ENCODE measurements at places on chromosomes 6 and 20.
A peak's percentile ranks its signal among the peaks of the same experiment; 100 is the strongest.

GRCh38 chr6:158418501-158418900 lies 106.2 kb downstream of the TULP4 start:
- no peak for DNase-seq

DNA sequence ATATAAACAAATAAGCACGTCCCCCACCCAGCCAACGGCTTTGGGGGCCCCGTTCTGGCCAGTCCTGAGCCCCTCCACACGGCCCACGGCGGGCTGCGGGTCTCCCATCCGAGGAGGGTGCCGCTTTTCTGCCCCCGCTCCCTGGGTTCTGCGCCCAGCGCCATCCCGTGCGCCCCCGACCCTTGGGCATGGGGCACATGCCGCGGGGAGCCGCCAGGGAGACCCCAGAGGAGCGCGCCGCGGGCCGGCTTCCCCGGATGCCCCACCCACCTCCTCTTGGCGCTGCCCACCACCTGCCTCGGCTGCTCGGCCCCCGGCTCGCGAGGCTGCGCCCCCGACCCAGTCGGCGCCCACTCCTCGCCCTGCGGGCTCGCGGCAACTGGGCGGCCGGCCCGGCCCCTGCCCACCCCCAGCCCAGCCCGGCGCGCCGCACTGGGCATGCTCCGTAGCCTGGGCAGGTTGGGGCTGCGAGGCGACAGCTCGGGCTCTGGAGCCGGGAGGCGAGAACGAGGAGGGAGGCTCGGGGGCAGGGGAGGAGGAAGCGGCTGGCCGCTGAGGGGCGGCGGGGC lies 570 bp upstream of the PLCB4 start:
- no peak for DNase-seq

- DNase-seq, result no peak
Observed at GRCh38 chr6:52186075-52186474, at the start of gene IL17A. IL17A (plus strand) TSS chr6:52186375; CDS start chr6:52186432, 57 bp downstream.

GRCh38 chr6:151004383-151005024 lies 139.0 kb downstream of the MTHFD1L start:
- peak; percentile 37 for DNase-seq

DNA sequence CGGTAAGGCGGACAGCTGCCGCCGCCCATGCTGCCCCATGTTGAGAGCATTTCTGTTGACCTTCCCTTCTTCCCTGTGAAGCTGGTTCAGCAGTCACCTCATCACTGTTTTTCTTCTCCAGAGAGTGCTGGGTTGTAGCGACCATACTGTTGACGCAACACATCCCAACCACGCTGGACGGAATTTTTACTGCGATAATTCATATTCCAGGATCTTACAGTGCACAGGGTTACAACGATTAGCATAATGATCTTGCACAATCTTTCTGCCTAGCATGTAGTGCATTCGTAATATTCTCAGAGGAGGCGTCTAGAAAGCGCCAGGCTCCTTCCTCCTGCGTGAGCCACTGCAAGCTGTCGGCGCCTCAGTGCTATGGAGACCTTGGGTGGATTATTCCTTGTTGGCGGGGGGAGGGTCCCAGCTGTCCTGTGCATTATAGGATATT lies 137.0 kb downstream of the MTHFD1L start:
- no peak for DNase-seq

DNA sequence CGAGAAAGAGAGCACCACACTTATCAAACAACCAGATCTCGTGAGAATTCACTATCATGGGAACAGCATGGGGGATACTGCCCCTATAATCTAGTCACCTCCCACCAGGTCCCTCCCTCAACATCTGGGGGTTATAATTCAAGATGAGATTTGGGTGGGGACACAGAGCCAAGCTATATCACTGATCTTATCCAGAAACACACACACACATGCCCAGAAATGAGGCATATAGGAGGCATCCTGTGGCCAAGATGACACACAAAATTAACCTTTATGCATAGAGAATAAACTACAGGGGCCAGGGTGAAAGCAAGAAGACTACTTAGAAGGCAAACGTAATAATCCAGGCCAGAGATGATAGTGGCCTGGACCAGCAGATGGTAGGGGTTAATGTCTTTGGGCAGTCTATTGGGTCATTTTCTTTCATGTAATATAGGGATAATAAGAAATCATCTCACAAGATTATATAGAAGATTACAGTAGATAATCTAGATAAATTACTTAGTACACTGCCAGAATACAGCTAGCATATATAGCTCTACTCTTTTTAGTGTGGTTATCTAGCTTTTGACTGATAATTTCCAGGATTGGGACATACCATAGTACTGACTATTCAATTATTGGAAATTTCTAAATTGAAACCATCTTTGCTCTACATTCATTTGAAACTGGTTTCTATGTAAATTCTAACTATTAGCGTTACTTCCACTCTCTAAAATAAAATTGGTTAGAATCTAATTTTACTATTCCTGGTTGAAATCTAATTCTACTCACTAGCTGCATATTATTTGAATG lies 20.0 kb downstream of the RNF144B start:
- no peak for DNase-seq

DNA sequence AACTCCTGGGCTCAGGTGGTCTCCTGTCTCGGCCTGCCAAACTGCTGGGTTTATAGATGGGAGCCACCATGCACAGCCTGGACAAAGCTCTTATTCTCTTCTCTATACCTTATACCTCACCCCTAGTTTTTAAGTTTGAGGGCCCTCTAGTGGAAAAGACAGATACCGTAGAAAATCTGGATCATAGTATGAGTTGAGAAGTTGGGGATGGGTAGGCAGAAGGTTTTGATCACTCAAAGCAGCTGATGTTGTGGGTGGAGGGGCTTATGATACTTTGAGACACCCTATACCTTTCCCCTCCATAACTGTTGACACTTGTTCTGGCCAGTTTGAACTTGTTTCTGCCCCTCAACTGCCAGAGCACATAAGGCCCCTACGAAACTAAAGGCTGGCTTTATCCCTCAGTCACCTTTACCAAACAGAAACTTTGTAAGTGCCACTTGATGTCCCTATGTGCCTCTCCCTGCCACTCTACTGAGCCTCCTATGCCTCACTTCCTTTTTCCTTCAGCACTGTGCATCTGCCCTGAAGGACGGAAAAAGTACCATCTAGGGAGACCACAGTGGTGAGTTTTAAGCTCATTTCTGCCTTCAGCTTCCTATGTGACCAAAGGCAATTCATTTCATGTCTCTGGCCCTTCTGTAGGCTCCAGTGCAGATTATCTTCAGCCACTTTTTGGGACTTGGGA lies 28.6 kb downstream of the RALY start:
- DNase-seq, result no peak

DNA sequence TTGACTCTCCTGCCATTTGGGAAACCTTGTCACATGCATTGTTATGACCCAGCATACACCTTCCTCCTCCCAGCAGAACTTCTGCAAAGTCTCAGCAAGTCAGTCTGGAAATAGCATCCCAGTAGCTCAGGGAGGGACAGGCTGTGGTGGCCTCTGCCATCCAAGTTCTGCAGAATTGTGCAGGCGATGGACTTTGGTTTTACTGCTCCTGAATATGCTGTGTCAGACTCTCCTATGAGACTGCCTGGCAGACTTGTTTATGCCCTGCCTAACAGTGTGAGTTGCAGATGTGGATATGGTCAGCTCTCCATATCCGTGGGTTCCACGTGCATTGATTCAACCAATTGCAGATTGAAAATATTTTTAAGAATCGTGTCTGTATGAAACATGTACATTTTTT lies 52.8 kb downstream of the SNRNP48 start:
- DNase-seq, result no peak

DNA sequence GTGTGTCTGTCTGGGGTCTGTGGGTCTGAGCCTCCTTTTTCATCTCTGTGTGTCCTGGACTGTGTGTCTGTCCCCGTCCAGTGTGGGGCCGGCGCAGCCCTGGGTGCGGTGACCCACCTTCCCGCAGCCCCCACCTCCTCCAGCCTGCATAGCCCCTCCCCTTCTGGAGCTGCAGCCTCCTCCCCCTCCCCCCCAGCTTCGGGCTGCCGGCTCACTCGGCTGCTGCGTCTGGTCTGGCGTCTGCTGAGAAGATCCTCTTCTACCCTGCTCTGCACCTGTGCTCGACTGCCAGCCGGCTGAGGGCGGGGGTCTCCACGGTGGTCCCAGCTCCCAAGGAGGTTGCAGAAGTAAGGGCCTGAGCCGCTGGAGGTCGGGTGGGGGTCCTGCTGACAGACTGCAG lies 7.6 kb upstream of the LKAAEAR1 start:
- no peak for DNase-seq

DNA sequence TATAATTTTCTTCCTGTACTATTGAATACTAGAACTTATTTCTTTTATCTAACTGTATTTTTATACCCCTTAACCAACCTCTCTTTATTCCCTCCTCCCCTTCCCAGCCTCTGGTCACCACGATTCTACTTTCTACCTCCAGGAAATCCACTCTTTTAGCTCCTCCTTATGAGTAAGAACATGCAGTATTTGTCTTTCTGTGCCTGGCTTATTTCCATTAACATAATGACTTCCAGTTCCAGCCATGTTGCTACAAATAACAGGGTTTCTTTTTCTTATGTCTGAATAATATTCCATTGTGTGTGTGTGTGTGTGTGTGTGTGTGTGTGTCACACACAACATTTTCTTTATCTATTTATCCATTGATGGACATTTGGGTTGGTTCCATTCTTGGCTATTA lies 152.3 kb upstream of the OLIG3 start:
- DNase-seq, result no peak

DNA sequence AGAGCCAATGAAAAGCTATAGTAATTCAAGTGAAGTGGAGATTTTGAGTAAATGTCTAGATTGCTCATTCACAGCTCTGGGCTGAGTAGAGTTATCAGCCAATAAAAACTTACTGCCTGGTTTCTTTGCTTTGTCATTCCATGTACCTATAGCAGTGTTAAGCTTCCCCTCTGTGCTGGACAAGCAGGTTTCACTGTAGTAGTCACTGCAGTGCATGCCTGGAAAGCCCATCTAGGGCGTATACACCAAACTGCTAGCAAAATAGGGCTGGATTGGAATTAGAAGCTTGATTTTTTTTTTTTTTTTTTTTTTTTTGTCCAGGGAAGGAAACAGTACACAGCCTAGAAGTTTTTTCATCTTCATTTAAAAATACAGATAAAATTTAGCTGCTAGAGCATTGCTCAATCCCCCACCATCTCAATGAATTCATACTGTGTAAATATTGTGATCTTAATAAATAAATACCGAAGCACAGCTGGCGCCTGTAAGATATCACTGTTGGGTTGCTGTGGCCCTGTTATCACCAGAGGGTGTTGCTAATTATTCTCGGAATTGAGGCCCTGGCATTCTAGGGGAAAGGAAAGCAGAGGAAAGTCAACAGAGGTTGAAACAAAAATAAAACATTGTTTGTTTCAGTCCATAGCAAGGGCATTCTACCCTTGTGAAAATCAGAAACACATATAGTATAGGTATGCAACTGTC lies 968.5 kb upstream of the GJE1 start:
- DNase-seq, result no peak

- DNase-seq, result no peak
Observed at GRCh38 chr6:24513602-24514001, 18.8 kb downstream of the ALDH5A1 start.

GRCh38 chr20:10314198-10314597 lies 95.6 kb downstream of the SNAP25 start:
- DNase-seq, result no peak

DNA sequence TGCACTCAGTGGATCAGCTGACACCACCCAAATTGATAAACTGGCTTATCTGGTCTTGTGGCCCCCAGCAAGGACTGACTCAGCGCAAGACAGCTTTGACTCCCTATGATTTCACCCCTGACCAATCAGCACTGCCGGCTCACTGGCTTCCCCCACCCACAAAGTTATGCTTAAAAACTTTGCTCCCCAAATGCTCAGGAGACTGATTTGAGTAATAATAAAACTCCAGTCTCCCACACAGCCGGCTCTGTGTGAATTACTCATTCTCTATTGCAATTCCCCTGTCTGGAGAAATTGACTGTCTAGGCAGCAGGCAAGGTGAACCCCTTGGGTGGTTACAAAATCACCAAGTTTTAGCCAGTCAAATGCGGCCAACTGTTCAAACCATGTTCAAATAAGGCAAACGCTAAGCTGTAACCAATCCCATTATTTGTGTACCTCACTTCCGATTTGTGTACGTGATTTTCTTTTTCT lies 32.5 kb downstream of the SLC22A2 start:
- no peak for DNase-seq

GRCh38 chr6:157538168-157538567 lies 157.2 kb downstream of the ZDHHC14 start:
- no peak for DNase-seq

- no peak for DNase-seq
Observed at GRCh38 chr20:63746751-63747315, 7.3 kb downstream of the SLC2A4RG start.

DNA sequence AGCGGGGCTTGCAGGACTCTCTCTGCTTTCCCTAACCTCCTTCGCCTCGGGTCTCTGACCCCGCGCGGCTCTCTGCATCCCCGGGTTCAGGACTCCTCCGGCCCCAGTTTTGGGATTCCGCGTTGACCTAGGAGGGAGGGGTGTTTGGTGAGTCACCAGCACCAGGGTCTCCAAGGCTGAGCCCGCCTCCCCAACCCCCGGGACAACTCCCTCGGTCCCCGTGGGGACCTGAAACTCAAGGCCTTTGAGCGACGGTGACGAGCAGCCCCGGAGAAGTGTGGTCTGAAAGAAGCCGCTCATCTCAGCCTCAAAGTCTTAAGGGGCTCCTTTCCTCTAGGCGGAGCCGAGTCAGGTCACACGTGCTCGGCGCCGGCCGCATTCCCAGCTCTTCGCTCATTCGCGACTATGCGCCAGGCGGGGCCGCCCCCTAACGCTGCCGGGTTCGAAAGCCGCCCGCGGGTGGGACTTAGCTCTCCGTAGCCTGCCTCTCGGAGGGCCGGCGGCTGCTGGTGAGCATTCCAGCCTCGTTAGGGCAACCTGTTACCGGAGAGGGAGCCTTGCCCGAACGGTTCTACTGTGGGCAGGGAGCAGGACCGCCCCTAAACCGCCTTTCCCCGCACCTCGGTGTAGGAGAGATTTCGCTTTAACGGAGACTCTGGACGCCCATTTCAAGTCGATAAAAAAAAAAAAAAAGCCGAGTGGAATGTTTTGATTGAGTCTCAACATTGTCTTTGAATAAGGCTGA lies 3.0 kb upstream of the PRDM13 start:
- DNase-seq, result no peak

DNA sequence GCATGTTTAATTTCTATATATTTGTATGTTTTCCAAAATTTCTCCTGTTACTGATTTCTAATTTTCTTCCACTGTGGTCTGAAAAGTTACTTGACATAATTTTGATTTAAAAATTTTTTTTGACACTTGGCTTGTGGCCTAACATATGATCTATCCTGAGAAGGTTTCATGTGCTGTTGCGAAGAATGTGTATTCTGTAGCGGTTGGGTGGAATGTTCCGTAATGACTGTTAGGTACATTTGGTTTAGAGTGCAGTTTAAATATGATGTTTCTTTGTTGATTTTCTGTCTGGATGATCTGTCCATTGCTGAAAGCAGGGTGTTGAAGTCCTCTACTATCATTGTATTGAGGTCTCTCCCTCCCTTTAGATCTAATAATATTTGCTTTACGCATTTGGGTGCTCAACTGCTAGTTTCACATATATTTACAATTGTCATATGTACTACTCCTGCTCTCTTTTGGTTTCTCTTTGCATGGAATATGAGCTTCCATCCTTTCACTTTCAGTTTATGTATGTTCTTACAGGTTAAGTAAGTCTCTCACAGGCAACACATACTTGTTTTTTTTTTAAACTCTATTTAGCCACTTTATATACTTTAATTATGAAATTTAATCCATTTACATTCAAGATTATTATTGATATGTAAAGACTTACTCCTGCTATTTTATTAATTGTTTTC lies 19.5 kb upstream of the EDN1 start:
- no peak for DNase-seq
